C1 segment of cervical spinal cord (tissue), 14 donors: ENCODE measurements at places on chromosomes 4 and X.

GRCh38 chr4:38163216-38164006 is 203.2 kb downstream of the PTTG2 start:
- DNase-seq, result no peak

GRCh38 chr4:8162625-8163024 is 4.0 kb upstream of the ABLIM2 start:
- no peak for DNase-seq

- no peak for DNase-seq
Measured at GRCh38 chrX:68675571-68675970, 28.1 kb downstream of the STARD8 start.

GRCh38 chrX:78769946-78770345 is 22.4 kb downstream of the LPAR4 start:
- DNase-seq, result no peak

DNA sequence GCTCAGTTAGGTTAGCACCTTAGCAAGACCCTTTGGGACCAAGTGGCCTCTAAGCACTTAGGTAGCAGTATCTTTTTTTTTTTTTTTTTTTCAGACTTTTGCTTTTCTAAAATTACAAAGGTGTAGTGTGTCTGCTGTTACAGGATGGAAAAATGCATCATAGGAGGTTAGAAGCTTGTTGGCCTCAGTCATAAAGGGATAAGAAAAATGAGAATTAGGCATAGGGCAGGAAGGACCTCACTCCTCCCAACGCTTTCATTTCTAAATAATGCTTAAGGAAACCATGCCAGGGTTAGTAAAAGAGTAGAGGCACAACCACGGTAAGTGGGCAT is 148.4 kb upstream of the PLAC1 start:
- no peak for DNase-seq

- no peak for DNase-seq
Measured at GRCh38 chrX:33252306-33252825, 41.0 kb upstream of the DMD start.

- DNase-seq, result no peak
Measured at GRCh38 chr4:104446431-104447278, 48.0 kb downstream of the CXXC4 start.

GRCh38 chrX:147376601-147377422 is 534.9 kb upstream of the FMR1 start:
- no peak for DNase-seq

DNA sequence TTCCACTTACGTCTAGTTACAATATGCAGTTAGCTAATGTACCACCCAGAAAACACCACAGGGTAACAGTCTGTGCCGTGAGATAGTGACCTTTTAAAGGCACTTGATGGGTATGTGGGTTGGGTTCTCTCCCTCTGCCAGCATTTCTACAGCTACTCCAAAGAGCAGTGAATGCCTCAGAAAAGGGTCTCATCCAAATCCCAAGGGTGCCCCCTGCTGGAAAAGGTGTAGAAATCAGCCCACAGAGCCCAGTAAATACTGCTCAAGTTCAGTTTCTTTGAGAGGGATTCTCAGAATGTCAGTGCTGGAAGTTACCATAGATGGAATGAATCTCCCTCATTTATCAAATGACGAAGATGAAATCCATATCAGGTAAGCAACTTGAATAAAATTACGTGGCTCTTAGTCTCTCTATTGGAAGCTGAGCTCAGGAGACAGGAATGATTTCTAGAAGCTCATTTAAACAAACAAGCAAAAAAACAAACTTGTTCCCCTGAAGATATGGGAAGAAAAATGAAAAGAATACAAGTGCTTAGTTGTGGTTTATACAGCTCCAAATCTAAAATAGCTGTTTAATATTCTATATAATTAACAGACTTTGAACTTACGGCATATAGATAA is 9.5 kb downstream of the RNF175 start:
- no peak for DNase-seq

- DNase-seq, result no peak
Measured at GRCh38 chr4:150327262-150327780, 249.1 kb downstream of the DCLK2 start.

GRCh38 chr4:75180790-75181776 is 248.2 kb downstream of the PARM1 start:
- no peak for DNase-seq

GRCh38 chrX:107559506-107559905 is 68.8 kb upstream of the PRPS1 start:
- no peak for DNase-seq

GRCh38 chr4:151905197-151905596 is 144.4 kb upstream of the GATB start:
- no peak for DNase-seq

- DNase-seq, result no peak
Measured at GRCh38 chr4:114282937-114283336, 303.5 kb upstream of the ARSJ start.

DNA sequence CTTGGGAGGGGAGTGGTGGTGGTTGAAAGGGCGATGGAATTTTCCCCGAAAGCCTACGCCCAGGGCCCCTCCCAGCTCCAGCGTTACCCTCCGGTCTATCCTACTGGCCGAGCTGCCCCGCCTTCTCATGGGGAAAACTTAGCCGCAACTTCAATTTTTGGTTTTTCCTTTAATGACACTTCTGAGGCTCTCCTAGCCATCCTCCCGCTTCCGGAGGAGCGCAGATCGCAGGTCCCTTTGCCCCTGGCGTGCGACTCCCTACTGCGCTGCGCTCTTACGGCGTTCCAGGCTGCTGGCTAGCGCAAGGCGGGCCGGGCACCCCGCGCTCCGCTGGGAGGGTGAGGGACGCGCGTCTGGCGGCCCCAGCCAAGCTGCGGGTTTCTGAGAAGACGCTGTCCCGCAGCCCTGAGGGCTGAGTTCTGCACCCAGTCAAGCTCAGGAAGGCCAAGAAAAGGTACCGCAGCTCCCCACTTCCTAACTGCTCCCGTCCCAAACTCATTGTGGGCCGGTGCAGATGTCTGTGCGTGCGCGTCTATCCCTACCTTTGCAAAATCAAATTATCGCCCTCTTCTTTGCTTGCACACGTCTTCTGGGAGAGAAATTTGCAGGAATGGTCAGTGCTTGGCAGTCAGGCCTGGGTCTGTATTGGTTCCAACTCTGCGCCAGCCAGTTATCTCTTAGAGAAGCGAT is 533 bp downstream of the IL15 start:
- no peak for DNase-seq

- no peak for DNase-seq
Measured at GRCh38 chr4:5979981-5980380, 38.2 kb downstream of the C4orf50 start.

GRCh38 chrX:66731398-66731797 is 92.5 kb upstream of the EDA2R start:
- no peak for DNase-seq

DNA sequence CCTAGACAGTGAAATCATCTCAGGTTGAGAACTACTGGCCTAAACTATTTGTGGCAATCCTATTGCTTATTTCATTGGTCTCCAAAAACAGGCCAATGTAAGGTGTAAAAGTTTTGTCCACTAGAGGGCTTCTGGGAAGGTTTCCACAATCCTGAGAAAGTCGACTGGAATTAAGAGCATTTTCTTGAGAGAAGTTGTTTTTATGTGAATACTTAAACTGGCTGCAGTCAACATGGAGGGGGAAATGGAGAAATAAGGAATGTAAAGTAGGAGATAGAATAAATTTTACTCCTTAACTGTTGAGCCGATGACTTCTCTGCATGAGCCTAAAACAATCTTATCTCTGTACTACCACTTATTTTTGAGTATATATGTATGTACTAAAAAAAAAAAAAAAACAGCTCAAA is 11.0 kb upstream of the EIF4E start:
- DNase-seq, result no peak

GRCh38 chr4:164381859-164382258 is 372.1 kb upstream of the SMIM31 start:
- no peak for DNase-seq

DNA sequence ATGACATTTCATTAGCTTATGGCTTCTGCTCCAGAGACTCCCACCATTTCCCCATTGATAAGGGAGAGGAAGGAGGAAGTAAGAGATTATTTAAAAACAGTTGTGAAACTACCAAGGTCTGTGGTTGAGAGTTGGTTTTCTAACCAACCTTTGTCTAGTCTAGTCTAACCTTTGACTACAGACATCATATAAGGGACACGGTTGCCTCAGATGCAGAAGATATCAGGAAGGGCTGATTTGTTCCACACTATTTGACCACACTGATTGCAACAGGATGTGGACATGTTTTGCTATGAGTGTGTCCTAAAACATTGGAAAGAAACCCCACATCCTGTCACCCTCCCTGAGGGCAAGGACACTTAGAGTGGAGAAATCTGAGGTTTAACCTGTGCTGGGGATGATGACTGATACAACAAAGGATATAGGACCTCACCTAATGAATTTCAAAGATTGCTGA is 53.0 kb downstream of the COQ2 start:
- DNase-seq, result no peak

GRCh38 chr4:185637163-185637875 is 102.0 kb upstream of the PDLIM3 start:
- no peak for DNase-seq

- no peak for DNase-seq
Measured at GRCh38 chr4:185307136-185307950, 88.4 kb downstream of the LRP2BP start.
